ENCODE measurements at places on chromosomes 16 and 17.

GRCh38 chr17:1627982-1628855 lies at the start of gene SLC43A2:
Gene SLC43A2, minus strand, starts transcription at chr17:1628834. Its CDS starts 960 bp downstream, at chr17:1627874.
- peak; percentile 75 for DNase-seq

GRCh38 chr17:4938688-4939545 lies 929 bp downstream of the SLC25A11 start:
- DNase-seq = no peak

DNA sequence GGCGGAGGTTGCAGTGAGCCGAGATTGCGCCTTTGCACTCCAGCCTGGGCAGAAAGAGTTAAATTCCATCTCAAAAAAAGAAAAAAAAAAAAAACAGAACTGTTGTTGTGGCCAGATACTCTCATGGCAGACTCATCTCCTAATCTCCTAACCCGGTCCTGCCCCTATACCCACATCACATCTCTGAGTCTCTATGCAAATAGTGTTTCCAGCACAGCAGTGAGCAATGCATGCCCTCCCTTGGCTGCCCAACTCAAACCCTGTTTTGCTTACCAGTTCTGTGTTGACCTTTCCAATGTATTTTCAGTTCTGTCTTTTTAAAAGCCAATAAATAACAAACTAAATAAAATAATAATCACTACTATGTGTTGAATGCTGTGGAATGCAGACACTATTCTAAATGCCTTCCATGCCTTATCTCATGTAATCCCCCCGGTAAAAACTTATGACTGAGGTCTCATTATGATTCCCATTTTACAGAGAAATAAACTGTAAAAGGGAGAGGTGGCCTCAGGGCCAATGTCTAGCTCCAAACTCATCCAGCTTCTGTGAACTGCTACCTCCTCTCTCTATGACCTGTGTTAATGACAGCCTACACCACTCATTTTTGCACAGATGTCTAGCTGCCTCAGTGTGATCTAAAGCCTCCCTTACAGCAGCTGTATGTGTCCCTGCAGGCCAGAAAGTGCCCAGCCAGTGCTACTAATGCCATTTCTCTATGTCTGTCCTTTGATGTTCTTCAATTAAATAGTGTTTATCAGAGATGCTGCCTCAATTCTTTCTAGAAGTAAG lies 289.8 kb downstream of the HS3ST3B1 start:
- DNase-seq = no peak

DNA sequence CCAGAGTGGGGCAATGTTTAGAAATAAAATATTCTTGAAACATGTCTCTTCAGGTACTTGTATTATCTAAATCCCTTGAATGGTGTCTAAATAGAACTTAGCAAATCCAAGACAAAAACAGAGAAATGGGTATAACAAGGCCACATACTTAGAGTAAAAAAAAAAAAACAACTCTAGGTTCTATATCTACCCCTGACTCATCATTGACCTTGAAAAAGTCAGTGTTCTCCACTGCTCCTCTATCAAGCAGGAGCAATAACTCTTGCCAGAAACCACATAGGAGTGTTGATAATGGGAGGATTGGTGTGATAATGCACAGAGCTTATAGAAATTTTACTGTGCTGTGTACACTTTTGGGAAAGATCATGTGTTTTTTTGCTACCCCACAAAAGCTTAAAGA lies 296.6 kb upstream of the PMFBP1 start:
- no peak for DNase-seq

- DNase-seq = no peak
Observed at GRCh38 chr17:31492880-31493655, 101.6 kb downstream of the RAB11FIP4 start.

DNA sequence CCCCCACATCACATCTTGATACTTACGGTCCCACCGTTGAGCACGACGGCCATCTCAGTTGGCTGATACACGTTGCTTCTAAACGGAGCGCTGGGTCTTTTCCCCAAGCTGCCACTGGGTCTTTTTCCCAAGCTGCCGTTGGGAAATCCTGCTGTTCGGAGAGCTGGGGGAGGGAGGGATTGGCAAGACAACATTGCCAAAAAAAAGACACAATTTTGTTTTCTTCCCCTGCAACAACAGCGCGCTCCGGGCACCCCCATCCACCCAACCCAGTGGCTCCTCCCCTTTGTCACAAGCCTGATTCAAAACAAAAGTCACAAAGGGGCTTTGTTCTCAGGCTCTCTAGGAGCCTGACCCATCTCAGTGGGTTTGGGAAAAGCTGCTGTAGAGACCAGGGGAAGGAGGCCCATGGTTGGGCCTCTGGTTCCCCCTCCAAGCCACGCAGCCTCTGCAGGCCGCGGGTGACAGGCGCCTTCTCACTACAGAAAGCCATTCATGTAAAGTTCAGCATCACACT lies 22.8 kb downstream of the GPRC5B start:
- no peak for DNase-seq

- no peak for DNase-seq
Observed at GRCh38 chr17:17151962-17152361, 54.2 kb downstream of the PLD6 start.

GRCh38 chr16:735982-736453 lies 4.8 kb downstream of the CIAO3 start:
- no peak for DNase-seq

DNA sequence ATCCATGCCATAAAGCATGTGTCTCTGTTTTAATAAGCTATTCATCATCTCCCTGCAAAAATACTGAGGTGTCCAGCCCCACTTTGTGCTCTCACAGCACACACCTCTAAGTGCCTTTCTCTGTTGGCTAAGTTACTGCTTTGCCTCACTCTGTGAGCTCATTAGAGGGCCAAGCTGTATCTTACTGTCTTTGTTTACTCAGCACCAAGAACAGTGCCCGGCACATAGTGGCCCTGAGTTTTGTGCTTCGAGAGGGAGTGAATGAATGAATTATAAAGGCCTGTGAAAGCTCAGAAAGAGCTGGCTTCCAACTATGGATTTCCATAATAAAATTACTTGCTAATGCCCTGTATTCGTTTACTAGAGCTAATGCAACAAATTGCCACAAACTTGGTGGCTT lies 50.2 kb upstream of the NOG start:
- no peak for DNase-seq

DNA sequence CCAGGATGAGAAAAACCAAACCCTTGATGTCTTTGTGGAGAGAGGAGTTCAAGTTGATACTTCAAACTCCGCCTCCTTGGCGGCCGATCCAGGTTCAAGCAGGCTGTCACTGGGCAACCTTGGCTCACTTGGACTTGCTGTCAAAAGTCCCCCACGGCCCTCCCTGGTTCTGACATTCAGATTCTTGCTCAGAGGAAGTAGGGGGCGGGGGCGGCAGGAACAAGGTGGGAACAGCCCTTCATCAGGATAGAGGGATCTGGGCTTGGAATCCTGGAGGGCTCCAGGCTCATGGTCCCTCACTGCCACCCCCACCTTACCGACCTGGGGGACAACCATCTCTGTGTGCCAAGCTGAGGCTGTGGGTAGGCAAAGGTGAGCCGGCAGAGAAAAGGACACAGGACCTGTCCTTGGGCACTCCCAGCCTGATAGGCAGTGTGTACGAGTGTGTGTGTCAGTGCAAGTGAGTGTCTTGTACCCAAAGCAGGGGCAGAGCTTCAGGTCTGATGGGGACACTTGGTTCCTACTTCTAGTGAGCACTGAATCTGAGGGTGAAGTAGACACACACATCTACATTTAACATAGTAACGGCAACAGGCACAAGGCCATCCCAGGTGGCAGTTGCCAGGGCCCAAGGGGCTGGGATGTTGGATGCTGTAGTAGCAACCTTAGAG lies 6.6 kb upstream of the TSPOAP1 start:
- no peak for DNase-seq

DNA sequence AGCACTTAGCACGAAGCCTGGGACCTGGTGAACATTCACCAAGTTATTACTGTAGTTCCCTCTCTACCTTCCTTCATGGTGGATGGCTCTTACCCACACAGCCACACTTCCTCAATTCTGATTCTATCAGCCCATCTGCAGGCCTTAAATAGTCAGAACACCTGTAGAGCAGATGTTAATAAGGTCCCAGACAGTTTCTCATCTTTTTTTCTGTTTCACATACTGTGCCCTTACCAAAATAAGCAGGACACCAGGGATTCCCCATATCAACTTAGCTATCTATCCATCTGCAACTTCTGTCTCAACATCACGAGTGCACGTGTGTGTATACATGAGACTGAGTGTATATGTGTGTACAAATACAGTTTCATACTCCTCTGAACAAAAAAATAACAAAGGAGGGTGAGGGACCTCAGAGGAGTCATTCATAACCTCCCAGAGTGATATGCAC lies 2.8 kb downstream of the RECQL5 start:
- DNase-seq = no peak

GRCh38 chr16:14104066-14104465 lies 32.9 kb downstream of the MRTFB start:
- no peak for DNase-seq

Measured in NCI-H1092 treated with DMSO at 0.1 percent for 48 hours (cell line).